ENCODE measurements at places on chromosomes 11 and 22.

GRCh38 chr11:117633186-117633754 lies 163.7 kb downstream of the DSCAML1 start:
- DNase-seq: no peak

DNA sequence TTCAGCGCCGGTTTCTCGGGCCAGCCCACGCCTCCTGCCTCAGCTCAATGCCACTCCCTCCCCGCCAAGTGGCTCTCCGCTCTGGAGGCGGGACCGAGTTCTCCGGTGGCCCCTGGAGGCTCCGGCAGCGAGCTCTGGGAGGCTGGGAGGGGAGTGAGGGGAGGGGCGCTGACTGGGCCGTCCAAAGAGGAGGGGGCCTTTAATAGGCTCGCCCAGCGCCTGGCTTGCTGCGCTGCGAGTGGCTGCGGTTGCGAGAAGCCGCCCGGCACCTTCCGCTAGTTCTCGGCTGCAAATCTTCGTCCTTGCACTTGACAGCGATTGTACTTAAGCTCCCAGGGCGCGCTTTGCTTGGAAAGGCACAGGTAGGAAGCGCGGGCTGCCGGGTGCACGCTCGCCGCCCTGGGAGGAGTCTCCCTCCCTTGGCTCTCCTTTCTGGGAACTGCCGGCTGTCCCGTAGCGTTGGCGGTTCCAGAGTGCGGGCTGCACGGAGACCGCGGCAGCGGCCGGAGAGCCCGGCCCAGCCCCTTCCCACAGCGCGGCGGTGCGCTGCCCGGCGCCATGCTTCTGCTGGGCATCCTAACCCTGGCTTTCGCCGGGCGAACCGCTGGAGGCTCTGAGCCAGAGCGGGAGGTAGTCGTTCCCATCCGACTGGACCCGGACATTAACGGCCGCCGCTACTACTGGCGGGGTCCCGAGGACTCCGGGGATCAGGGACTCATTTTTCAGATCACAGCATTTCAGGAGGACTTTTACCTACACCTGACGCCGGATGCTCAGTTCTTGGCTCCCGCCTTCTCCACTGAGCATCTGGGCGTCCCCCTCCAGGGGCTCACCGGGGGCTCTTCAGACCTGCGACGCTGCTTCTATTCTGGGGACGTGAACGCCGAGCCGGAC lies at the start of gene ADAMTS15:
Gene ADAMTS15 (plus strand): TSS at position 230 of the 894 bp plus-strand sequence. CDS start 329 bp downstream, at position 559.
- peak; percentile 86 for DNase-seq

DNA sequence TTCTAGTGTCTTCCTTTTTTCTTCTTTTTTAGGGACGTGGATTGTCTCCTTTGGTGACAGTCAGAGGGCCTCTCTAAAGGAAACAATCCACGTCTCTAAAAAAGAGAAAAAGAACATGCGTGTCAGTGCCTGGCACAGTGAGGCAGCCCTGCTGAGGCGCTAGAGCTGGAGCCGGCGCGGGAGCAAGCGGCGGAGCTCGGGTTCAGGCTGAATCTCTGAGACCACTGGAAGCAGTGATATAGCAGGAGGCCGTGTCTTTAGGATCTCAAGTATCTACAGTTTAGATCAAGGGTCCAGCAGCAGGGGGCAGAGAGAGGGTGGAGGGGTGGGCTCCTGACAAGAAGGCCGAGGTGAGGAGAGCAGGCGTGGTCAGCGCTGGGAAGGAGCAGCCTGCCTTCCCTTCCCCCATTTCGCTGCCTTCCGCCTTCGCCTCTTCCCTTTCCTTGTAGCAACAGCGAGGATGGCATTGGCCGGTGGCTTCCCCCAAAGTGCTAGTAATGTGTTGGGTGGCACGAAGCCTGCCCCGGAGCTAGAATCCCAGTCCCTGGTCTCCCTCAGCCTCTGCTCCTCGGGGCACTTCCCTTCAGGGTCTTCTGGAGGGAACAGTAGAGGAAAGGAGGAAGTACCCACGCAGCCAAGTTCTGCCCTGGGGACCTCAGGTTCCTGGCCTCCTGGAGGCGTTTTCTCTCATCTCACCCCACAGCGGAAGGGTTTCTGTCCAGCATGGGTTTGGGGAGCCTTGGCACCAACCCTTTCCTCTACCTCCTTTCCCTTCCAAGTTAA lies 28.2 kb upstream of the RAB1B start:
- no peak for DNase-seq

- DNase-seq: no peak
These were observed 17.0 kb downstream of the CASP12 start for GRCh38 chr11:104881117-104881794.

- no peak for DNase-seq
These were observed 492.9 kb downstream of the SOX6 start for GRCh38 chr11:15863411-15863810.

DNA sequence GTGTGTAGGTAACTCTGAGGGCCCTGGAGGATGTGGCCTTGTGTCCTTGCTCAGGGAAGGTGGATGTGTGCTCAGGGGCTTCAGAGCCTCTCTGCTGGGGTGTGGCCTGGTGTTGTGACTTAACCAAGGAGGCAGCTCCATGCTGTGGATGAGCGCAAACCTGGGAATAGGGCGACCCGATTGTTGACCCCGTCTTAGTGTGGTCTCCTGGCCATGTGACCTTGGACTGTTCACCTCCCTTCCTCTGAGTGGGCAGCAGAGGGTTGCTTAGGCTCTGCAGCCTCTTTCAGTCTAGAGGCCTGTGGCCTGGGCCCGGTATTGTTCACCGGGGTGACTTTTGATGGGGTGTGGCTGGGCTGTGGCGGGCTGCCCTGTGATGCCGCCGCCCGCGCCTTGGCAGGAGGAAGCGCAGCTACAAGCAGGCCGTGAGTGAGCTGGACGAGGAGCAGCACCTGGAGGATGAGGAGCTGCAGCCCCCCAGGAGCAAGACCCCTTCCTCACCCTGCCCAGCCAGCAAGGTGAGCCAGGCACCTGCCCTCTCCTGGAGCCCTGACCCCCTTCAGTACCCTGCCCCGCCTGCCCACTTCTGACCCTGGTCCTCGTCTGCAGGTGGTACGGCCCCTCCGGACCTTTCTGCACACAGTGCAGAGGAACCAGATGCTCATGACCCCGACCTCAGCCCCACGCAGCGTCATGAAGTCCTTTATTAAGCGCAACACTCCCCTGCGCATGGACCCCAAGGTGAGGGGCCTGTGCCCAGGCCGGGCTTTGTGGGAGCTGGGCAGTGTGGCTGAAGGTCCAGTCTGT lies 16.7 kb downstream of the INCENP start:
- DNase-seq: no peak

DNA sequence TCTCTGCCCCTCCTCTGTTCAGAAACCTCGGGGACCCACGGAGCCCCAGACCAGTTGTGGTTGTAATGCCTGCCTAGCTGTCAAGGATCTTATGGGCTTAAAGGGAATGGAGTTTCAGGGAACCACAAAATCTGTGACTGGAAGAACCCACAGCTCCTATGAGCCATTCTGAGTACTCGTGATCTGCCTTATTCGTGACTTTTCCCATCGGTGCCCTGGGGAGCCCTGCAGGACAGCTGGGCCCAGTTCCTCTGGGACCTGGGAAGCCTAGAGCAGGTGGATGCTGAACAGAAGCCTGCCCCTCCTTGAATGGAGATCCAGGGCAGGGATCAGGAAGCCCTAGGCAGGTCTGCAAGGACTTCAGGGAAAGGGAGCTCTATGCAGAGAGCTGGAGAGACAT lies 42.1 kb upstream of the TTC12 start:
- DNase-seq: no peak

- no peak for DNase-seq
These were observed 9.8 kb downstream of the TOLLIP start for GRCh38 chr11:1299621-1300020.

DNA sequence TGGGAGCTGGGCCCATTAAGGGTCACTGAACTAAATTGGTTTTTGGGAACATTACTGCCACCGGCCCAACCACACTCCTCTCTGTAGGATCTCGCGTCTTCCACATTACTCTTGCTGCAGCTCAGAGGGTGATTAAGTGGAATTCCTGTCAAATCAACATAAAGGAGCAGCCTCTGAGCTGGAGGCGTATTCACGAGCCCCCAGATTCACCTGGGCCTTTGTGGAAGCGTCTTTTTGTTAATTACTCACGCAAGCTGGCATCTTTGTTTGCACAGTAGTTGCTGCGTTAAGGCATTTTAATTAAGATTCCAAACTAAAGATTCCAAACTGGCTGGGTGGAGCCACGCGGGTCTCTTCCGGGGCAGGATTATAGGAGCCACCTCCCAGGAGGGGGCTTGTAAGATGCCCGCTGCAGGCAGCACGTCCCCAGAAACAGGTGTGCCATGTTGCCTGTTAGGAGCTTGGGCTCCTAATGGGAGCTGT lies 21.5 kb upstream of the RFPL3 start:
- DNase-seq: no peak

- DNase-seq: no peak
These were observed 317.7 kb downstream of the OPCML start for GRCh38 chr11:133214646-133215045.
